ENCODE measurements at places on chromosomes 3 and 15. TPM values are rescaled to one million over a fixed set of nuclear protein-coding genes. Genes with fewer than 3 reads are reported as not detected.

The TEX9 gene
- 4.1 TPM for total RNA-seq

The STRC gene
- not detected for total RNA-seq

The PLSCR2 gene
- 0.54 TPM for total RNA-seq

The RLBP1 gene
- total RNA-seq, result not detected

The LTF gene
- total RNA-seq, result not detected

The CLDN1 gene
- total RNA-seq, result 30.9 TPM

The SLC35G2 gene
- total RNA-seq, result 15.0 TPM

The ASB14 gene
- total RNA-seq, result not detected

The SLC28A1 gene
- not detected for total RNA-seq
